Renal cortex interstitium (tissue), 15 donors: ENCODE measurements at places on chromosomes 1 and 21.

DNA sequence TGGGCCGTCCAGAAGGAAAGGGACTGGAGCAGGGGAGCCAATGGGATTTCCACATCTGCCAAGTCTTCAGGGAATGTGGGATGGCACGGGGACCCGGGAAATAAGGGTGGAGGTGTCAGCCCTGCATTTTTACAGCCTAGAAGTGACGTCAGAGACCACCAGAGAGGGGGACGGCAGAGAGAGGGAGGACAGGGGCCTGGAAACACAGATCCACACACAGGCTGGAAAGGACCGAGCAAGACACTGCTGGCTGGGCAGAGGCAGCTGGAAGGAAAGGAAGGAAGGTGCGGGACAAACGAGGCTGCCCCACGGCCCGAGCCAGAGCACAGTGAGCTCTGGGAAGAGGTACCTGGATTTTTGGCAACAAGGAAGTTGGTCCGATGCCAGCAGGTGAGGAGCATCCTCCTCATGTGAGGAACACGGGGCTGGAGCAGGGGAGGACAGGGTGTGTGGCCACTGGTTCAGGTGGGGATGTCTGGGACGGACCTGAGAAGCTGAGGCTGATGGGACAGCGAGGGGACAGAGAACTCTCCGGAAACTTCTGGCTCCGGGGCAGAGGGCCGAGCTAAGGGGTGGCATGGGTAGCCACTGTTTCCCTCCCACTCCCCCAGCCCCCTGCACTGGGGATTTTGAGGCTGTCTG lies 138.3 kb downstream of the PGBD5 start:
- no peak for DNase-seq

- DNase-seq, result peak; percentile 31
These were observed at the start of gene ANKRD45 for GRCh38 chr1:173669491-173669941. Gene ANKRD45 (minus strand): TSS chr1:173669851. CDS start chr1:173659418, 10,433 bp downstream.

DNA sequence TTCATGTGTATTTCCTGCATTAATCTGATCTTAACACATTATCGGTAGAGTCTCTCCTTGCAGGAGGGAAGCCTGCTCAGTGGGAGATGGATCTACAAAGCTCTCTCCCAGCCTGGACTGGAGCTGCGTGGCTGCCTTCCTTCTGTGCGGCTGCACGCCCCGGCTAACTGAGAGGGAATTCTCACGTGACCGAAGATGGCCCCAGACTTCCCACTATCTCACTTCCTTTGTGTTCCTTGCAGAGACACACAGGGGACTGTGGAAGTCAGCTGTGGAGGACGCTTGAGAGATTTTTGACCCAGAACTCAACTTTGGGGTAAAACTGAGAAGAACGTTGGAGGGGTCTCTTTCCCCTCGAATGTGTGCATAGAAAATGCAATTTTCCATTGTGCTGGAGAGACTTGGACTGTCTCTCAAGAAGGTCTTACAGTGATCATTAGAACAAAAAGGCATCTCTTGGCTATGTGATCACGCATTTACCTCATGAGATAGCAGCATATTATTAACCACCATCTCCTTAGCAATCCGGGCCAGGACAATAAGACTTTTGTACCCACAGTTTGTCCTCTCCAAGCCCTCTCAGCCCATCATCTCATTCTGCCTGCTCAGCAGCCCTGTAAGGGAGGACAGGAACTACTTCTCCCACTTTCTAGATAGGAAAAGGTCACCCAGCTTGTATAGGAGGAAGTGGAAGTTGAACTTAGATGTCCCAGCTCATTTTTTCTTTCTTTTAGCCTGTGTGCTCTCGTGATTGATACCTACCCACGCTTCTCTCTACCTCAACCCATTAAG lies 49.3 kb upstream of the TARBP1 start:
- no peak for DNase-seq

DNA sequence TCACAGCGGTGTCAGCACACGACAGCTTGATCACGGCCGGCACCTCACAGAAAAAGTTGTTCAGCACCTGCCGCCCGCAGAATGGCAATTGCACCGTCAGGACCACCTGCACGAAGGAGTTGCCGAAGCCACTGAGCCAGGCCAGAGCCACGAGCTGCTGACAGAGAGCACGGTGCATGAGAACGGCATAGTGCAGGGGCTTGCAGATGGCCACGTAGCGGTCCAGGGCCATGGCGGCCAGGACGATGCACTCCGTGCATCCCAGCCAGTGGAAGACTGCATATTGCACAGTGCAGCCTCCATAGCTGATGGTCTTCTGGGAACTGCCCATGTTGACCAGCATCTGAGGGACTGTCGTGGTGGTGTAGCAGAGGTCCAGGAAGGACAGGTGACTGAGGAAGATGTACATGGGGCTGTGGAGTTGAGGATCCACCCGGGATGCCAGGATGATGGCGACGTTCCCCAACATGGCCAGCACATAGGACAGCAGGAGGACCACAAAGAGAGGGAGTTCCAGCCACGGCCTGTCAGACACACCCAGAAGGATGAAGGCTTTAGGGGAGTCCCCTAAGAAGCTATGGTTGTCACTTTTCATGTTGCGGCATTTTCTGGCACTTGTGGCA lies 6.4 kb downstream of the OR2B11 start:
- DNase-seq, result no peak

DNA sequence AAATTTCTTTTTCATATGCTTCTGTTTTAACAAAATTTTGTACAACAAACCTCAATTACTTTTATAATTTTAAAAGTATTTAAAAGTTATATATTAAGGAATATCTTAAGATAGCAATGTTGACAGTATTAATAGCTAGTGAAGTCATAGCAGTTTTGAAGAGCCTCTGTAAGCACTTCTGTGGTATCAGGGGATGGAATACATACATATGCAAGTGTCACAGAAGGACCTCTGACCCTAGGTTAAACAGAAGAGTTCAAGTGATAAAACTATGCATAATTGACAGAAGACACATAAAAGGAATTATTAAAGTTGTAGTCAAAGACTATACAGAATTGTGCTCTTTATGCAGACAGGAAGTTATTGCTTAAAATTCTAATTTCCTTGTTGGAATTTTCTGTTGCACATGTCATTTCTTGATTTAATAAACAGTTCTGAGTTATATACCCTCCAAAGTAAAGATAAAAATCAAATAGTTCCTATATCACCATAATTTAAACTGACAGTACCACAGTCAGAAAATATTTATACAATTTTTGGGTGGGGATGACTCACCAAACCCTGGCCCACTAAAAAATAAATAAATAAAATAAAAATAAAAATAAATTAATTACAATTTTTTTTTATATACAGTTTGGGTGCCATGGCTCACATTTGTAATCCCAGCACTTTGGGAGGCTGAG lies 27.1 kb downstream of the IPP start:
- no peak for DNase-seq

GRCh38 chr1:200793677-200794076 lies 55.0 kb downstream of the CAMSAP2 start:
- DNase-seq, result no peak

GRCh38 chr1:5367306-5367705 lies 624.9 kb downstream of the NPHP4 start:
- no peak for DNase-seq

GRCh38 chr1:15722411-15722810 lies 13.6 kb upstream of the SLC25A34 start:
- DNase-seq, result no peak

GRCh38 chr1:209620487-209620884 lies 31.7 kb downstream of the LAMB3 start:
- DNase-seq, result no peak

GRCh38 chr21:36207577-36208320 lies 51.1 kb downstream of the DOP1B start:
- DNase-seq, result no peak

- DNase-seq, result no peak
These were observed 46.3 kb downstream of the DAB1 start for GRCh38 chr1:57377339-57378139.

DNA sequence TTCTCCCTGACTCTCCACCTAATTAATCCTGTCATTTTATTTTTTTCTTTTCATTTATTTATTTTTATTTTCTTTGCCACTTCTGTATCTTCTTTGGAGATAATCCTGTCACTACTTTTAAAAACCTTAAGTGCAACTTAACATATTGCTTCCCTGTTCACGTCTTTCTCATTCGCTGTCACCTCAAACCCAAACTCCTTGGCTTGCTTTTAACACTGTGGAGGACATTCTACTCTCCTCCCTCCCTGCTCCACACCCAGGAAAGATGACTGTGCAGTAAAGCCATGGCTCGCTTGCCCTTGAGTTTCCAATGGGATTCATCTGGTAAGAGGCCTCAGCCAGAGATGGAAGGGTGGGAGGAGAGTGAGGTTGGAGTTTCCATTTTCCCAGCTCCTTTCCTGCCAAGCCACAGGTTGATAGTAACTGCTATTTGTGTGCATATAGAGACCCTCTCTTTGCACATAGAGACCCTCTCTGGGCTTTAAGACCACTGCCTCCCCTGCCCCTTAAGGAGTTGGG lies 6.4 kb upstream of the BRWD1 start:
- no peak for DNase-seq

DNA sequence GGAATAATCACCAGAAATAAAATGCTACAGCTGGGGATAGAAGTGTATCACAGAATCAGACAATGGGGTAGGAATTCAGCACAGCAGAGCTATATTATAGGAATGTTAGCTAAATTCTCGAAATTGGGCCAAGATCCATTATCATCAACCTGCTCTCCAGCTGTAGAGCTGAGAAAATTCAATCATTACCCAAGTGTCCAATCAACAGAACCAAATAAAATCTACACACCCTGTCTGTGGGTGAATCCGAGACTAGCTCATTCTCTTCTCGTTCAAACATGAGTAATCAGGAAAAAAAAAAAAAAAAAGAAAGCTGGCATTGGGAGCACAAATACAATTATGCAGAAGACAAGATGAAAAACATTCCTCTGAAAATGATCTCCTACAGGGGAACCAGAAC lies 119.2 kb downstream of the CDC7 start:
- no peak for DNase-seq
